Activated T-helper 1 cell treated with anti-CD3 and anti-CD28 coated beads, Interleukin-12 subunit alpha, Interleukin-12 subunit beta, Interleukin-2, Interleukin-4 antibody, amounts not matched to agents 30 ng/mL and 10 ng/mL and 1 ng/mL, durations not matched to agents 14 hours and 24 hours and 36 hours (primary cell): ENCODE measurements at places on chromosomes 7 and 10.

DNA sequence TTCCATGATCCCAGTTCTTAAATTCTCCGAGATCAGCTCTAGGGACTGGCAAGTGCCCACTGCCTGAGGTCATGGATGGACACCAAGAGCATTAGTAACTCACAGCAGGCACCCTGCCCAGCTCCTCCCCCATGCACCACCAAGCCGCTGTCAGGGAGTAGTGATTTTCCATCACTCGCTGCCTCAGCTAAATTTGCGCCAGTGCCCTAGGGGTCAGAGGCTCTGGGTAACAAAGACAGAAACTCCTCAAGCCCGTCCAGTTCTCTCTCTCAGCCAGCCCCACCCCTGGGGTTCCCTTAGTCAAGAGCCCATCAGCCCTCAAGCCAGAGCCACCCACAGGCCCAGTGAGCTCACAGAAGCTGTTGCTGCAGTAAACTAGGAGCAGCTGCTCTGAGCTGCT is 30.0 kb downstream of the PAX2 start:
- H3K36me3 ChIP-seq = no peaks in the 10 kb centered on the region
- no peak overlapping the region for H3K4me3 ChIP-seq
- H3K27me3 ChIP-seq = peaks cover 25% of the 10 kb centered on the region
- no peak overlapping the region for H3K27ac ChIP-seq

GRCh38 chr7:122492007-122492406 is 187.5 kb upstream of the FEZF1 start:
- no peaks in the 10 kb centered on the region for H3K27me3 ChIP-seq
- no peaks in the 10 kb centered on the region for H3K4me1 ChIP-seq
- H3K4me3 ChIP-seq = no peak overlapping the region
- DNase-seq = no peak
- no peak overlapping the region for H3K27ac ChIP-seq
- no peaks in the 10 kb centered on the region for H3K36me3 ChIP-seq

DNA sequence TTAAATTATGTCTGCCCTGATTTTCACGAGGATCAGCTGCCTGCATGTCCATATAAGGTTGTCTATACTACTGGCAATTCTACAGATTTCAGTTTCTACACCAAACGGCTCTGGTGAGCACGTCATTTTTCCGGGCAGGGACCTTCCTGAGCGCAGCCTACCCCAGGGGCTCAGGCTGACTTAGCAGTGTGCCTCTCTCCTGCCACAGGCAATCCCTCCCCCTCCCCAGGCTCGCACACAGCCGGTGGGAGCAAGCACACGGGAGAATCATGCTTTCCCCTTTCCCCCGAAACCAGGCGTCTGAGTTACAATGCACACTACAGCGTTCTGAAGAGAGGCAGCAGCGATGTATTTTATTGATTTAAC is 1.7 kb downstream of the KLF6 start:
- H3K36me3 ChIP-seq = peaks cover 60% of the 10 kb centered on the region
- no peaks in the 10 kb centered on the region for H3K27me3 ChIP-seq
- peak; percentile 77 for DNase-seq
- peak overlapping the region; percentile 96 for H3K27ac ChIP-seq

DNA sequence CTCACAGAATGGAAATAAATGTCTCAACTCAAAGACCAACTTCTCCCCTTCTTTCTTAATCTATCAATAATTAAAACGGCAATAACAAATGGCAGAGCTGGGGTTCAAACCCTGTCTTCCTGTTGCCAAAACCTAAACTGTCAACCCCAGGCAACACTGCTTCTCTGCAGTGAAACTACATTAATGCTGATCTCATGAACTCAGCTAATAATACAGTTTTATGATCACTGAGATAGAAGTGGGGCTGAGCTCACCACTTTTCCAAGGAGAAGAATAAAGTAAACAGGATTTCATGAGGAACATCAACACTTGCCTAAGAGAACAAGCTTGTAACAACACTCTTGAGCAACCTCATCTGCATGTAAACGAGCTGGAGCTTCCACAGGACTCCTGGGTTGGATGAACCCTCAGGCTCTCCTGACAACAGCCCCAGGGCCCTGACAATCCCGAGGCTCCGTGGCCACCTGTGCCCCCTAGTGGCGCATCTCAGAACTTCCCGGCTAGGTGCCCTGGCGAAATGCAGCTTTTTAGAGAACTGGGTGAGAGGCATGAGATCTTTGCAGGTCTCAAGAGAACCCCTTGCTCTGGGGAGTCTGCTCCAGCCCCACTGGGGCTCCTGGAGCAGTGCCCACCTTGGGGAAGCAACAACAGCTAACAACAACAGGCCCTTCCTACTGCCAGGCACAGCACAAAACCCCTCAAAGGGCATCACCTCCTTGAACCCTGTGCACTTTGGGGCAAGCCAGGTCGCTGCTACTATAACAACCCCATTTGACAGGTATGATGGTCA is 169.3 kb downstream of the SH3PXD2A start:
- H3K27me3 ChIP-seq = no peaks in the 10 kb centered on the region
- H3K27ac ChIP-seq = no peak overlapping the region
- H3K4me3 ChIP-seq = no peak overlapping the region
- H3K36me3 ChIP-seq = no peaks in the 10 kb centered on the region

- H3K27me3 ChIP-seq = no peaks in the 10 kb centered on the region
- H3K36me3 ChIP-seq = peaks cover 23% of the 10 kb centered on the region
- H3K4me3 ChIP-seq = no peak overlapping the region
- H3K27ac ChIP-seq = no peak overlapping the region
Observed at GRCh38 chr7:139693651-139694388, 84.0 kb downstream of the HIPK2 start.

- peaks cover 25% of the 10 kb centered on the region for H3K27me3 ChIP-seq
- H3K36me3 ChIP-seq = no peaks in the 10 kb centered on the region
- DNase-seq = no peak
- H3K27ac ChIP-seq = no peak overlapping the region
- peaks cover 17% of the 10 kb centered on the region for H3K4me1 ChIP-seq
- no peak overlapping the region for H3K4me3 ChIP-seq
Observed at GRCh38 chr7:55314967-55315366, 50.2 kb upstream of the LANCL2 start.

GRCh38 chr7:156845379-156846101 is 47.4 kb downstream of the LMBR1 start:
- H3K27ac ChIP-seq = no peak overlapping the region
- no peak for DNase-seq
- H3K36me3 ChIP-seq = peaks cover 11% of the 10 kb centered on the region
- H3K4me1 ChIP-seq = peaks cover 23% of the 10 kb centered on the region
- H3K27me3 ChIP-seq = no peaks in the 10 kb centered on the region
